ENCODE measurements at places on chromosomes 12 and 14. TPM values are rescaled to one million over a fixed set of nuclear protein-coding genes. Genes with fewer than 3 reads are reported as not detected.

GRCh38 chr12:105775343-105775742 is 363.4 kb downstream of the NUAK1 start:
- no peak for DNase-seq
- H3K27ac ChIP-seq, result no peak overlapping the region
- H3K27me3 ChIP-seq, result peaks cover 4% of the 10 kb centered on the region
- no peaks in the 10 kb centered on the region for H3K4me1 ChIP-seq

DNA sequence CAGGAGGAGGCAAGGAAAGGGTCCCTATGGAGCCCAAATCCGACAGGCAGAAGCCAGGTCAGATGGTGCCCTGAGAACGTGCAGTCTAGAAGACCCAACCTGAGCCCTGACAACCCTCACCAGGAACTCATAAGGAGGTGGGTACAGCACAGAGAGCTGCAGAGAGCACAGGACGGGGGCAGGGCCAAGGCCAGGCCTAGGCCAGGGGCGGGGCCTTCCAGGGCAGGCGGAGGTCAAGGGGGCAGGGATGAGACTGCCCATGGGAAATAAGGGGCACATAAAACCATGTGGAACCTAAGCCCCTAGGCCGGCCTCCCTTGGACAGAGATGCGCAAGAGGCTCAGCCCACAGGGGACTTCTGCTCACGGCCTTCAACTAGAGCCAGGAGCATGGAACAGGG is 45.1 kb downstream of the SSH1 start:
- H3K4me1 ChIP-seq, result no peaks in the 10 kb centered on the region
- H3K36me3 ChIP-seq, result peaks cover 20% of the 10 kb centered on the region
- no peak overlapping the region for H3K27ac ChIP-seq
- DNase-seq, result no peak
- H3K4me3 ChIP-seq, result no peak overlapping the region
- H3K27me3 ChIP-seq, result no peaks in the 10 kb centered on the region

DNA sequence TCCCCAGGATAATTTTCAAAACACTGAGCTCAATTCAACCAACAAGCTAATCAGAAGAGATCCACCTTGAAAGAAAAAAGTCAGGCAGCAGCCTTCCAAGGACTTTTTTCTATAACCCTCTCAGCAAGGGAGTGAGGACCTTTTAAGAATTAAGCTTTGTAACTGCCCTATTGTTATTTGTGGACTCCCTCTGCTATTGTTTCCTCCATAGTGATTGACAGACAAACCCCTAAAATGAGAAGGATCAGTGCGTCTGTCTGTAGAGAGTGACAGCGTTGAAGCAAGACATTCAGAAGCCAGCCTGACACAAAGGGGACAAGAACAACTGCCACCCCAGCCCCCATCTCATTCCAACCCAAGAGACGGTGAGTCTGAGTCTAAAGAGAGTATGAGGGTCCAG is 30.3 kb upstream of the BTG1 start:
- no peak for DNase-seq
- peaks cover 33% of the 10 kb centered on the region for H3K4me1 ChIP-seq
- H3K27me3 ChIP-seq, result no peaks in the 10 kb centered on the region

- no peaks in the 10 kb centered on the region for H3K27me3 ChIP-seq
- H3K4me1 ChIP-seq, result peaks cover 76% of the 10 kb centered on the region
- H3K4me3 ChIP-seq, result peak overlapping the region; percentile 12
- H3K27ac ChIP-seq, result peak overlapping the region; percentile 77
- no peaks in the 10 kb centered on the region for H3K36me3 ChIP-seq
Observed at GRCh38 chr14:24234095-24235005, 1.6 kb downstream of the GMPR2 start.

- DNase-seq, result no peak
- H3K36me3 ChIP-seq, result no peaks in the 10 kb centered on the region
- H3K27ac ChIP-seq, result no peak overlapping the region
Observed at GRCh38 chr12:67434671-67435370, 165.7 kb downstream of the CAND1 start.

GRCh38 chr14:59275668-59276067 is 87.2 kb downstream of the DAAM1 start:
- DNase-seq, result no peak
- H3K36me3 ChIP-seq, result peaks cover 4% of the 10 kb centered on the region
- no peaks in the 10 kb centered on the region for H3K27me3 ChIP-seq
- peaks cover 22% of the 10 kb centered on the region for H3K4me1 ChIP-seq
- no peak overlapping the region for H3K27ac ChIP-seq

DNA sequence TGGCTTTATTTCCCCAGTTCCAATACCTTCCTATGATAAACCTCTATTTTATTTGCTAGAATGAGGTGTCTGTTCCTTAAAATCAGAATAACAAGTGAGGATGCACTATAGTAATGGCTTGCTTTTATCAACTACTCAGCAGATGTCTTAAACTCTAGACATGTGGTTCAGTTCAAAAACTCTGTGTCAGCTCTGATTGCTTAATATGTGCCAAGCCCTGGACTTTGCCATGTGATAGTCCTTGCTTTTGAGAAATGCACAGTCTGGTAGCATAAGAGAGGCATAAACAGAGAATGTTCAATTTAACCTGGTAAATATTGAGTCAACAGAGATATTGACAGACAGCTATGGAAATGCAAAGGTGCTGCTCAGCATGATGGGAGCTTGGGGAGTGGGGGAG is 254.8 kb downstream of the PDZRN4 start:
- no peaks in the 10 kb centered on the region for H3K27me3 ChIP-seq
- H3K27ac ChIP-seq, result no peak overlapping the region
- no peak overlapping the region for H3K4me3 ChIP-seq
- DNase-seq, result no peak
- H3K4me1 ChIP-seq, result peaks cover 4% of the 10 kb centered on the region
- no peaks in the 10 kb centered on the region for H3K36me3 ChIP-seq

The SLCO1B1 gene
- polyA plus RNA-seq, result not detected

The NOS1 gene
- polyA plus RNA-seq, result not detected

The WDR89 gene
- 16.2 TPM for polyA plus RNA-seq

The TRAF3 gene
- 9.3 TPM for polyA plus RNA-seq

The BRMS1L gene
- polyA plus RNA-seq, result 2.7 TPM
